ENCODE measurements at places on chromosomes 16 and 17.
A peak's percentile ranks its signal among the peaks of the same experiment; 100 is the strongest.

DNA sequence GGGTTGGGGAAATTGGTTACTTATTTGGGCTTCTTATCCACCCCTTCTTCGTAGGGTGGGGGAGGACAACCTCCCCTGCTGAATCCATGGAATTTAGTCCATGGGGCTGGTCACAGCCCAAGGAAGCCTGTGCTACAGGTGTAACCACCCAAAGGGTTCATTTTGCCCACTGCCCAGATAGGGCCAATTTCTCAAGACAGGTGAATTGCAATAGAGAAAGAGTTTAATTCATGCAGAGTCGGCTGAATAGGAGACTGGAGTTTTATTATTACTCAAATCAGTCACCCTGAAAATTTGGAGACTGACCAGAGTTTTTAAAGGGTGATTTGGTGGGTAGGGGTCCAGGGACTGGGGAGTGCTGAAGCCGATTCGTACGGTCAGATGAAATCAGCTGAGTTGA is 101.5 kb upstream of the HS3ST2 start:
- no peak for DNase-seq

GRCh38 chr17:8896641-8897635 is 29.5 kb upstream of the PIK3R6 start:
- no peak for DNase-seq

- no peak for DNase-seq
Measured at GRCh38 chr16:5044011-5044540, 10.3 kb upstream of the NAGPA start.

DNA sequence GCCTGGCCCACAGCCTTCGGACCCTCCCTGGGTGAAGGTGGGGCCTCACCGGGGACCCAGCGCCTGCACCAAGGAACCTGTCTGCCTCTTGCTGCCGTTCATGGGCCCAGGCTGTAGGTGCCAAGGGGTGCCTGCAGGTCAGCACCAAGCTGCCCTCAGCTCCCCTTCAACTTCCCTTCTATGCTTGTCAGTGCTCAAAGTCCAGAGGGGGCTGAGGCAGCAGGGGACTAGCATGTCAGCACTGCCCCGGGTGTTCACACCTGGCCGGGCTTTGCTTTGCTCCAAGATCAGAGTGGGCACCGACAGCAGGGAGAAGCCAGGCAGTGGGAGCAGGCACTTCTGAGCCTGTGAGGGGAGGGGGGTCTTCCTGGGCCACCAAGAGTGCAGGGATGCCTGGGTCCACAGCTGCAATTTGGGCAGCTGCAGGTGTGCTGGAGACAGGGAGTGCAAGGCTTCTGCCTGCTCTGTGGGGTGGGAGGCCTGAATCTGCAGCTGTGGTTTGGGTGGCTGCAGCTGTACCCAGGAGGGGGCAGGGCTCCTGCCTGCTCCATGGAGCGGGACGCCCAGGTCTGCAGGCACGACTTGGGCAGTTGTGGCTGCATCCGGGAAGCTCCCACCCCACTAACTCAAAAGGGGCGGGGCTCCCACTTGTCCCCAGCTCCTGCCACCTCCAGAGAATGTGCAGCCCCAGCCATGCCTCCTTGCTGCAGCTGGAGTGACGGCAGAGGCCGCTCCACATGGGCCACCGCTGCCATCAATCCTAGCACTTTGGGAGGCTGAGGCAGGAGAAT is 27.6 kb upstream of the PRM1 start:
- no peak for DNase-seq

DNA sequence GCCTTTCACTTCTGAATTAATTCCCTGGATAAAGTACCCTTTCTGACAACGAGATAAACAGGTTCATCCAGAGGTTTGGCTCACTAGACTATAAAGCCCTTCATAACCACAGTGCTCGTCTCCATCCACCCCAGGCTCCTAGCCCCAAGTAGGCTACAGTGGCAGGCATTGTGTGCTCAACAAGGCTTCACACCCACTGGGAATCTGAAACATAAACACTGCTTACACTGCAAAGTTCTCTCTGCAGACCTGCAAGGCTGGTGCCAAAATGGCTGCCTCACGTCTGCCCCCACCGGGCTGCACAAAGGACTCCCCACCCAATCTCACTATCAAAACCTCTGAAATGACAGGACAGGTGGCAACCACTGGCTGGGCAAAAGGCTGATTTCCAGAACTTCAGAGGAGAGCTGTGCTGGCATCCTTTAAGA is 5.1 kb upstream of the HLF start:
- DNase-seq: no peak

DNA sequence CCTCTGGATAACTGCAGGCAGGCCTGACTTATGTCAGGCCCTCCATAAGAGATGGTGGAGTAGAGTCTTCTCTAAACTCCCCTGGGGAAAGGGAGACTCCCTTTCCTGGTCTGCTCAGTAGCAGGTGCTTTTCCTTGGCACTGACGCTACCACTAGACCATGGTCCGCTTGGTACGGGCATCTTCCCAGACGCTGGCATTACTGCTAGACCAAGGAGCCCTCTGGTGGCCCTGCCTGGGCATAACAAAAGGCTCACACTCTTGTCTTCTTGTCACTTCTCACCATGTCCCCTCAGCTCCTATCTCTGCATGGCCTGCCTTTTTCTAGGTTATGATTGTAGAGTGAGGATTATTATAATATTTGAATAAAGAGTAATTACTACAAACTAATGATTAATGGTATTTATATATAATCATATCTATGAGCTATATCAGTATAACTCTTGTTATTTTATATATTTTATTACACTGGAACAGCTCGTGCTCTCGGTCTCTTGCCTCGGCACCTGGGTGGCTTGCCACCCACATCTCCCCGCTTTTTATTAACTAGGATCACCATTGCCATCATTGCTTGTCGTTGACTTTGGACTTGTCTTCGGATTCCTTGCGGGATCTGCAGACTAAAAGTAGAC is 59.8 kb upstream of the ARL4D start:
- DNase-seq: peak; percentile 37

DNA sequence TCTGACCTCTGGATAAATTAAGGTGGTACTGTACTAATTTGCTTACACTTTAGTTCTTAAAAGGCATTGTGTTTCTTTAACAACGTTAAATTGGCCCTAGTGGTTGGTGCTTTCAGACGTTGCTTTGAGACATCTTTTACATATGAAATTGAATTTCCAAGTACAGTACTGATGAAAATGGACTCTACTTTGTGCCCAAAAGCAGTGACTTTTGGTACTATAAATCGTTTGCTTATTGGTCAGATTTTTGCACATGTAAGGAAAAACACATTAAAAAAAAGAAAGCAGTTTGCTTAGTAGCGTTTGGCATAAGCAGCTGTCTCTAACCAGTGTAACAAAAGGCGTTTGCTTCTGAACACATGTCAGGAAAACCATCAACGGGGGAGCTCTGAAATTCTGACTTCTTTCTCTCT is 139.6 kb downstream of the CDK5R1 start:
- no peak for DNase-seq

- DNase-seq: no peak
Measured at GRCh38 chr17:56972111-56972730, 5.7 kb upstream of the SCPEP1 start.

DNA sequence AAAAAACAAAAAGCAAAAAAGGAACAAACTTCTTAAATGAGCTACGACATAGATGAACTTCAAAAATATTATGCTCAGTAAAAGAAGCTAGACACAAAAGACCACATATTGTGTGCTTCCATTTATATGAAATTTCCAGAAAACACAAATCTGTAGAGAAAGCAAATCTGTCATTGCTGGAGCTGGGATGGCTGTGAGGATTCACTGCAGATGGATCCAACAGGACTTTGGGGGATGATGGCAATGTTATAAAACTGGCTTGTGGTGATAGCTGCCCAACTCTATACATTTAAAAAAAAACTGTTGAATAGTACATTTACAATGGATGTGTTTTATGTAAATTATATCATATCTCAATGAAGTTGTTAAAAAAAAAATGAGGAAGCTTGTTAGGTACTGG is 52.6 kb upstream of the MAP3K14 start:
- no peak for DNase-seq

DNA sequence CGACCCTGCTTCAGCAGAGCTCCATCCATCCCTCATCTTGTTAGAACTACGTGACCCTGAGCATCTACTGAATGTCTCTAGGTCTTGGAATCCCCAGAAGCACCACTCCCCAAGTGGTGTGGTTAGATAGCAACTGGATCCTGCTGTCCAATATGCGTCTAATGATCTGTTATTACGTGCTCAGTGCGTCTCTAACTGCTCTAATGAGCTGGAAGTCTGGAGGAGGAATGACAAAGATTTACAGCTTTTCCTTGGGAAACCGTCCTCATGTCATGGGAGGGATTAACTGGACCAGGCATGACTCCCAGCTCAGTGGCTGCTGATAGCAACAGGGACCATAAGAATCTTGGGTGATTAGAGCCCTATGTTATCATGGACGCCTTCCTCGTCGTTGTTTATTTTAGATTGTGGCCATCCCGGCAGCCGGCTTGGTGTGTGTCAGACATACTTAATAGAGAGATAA is 150.9 kb downstream of the HS3ST3B1 start:
- DNase-seq: no peak

GRCh38 chr17:12900474-12900873 is 111.2 kb downstream of the ARHGAP44 start:
- DNase-seq: no peak

GRCh38 chr16:38941-39892 is 14.2 kb downstream of the POLR3K start:
- DNase-seq: no peak

GRCh38 chr16:53357955-53358354 is 76.3 kb upstream of the RBL2 start:
- no peak for DNase-seq

GRCh38 chr16:11725457-11725856 is 17.2 kb downstream of the TXNDC11 start:
- DNase-seq: no peak

DNA sequence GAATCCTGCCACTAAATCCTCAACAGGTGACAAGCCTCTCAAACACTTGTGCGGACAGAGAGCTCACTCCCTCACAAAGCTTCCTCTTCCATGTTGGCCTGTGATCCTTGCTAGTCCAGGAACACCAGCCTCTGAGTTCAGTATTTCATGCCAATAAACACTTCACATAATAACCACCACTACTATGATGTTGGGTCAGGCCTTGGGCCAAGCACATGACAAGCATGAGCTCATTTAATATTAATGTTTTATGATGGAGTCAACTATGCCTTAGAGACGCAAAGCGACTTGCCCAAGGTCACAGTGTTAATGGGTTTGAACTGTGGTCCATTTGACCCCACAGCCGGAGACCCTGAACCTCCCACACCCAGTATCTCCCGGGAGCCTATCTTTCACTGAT is 129.1 kb downstream of the GAS7 start:
- DNase-seq: no peak

- DNase-seq: no peak
Measured at GRCh38 chr17:33944412-33944811, 310.7 kb upstream of the CCL2 start.

GRCh38 chr17:46741122-46741730 is 77.3 kb downstream of the WNT3 start:
- DNase-seq: no peak

- DNase-seq: no peak
Measured at GRCh38 chr16:75745242-75745641, 19.0 kb upstream of the CPHXL start.

DNA sequence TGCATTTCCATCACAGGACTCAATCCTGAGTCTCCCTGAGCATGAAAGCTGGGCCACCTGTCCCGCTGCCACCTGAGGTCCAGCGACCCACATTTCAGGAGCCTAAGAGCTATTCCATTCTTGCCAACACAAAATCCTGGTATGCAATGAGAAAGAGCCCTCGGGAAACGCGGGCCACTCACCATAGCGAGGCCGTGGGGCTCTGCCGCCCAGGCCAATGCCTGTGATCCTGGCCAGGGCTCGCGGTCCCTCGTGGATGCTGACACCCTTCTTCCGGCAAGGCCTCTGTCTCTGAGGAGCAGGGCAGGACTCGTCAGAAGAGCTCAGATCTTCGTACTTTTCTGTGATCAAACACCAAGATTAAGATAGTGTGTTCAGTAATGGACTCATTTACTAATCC is 11.6 kb downstream of the NUDT16L1 start:
- no peak for DNase-seq

Measured in HCEC 1CT (cell line).